ENCODE measurements at places on chromosomes 2 and 18.

DNA sequence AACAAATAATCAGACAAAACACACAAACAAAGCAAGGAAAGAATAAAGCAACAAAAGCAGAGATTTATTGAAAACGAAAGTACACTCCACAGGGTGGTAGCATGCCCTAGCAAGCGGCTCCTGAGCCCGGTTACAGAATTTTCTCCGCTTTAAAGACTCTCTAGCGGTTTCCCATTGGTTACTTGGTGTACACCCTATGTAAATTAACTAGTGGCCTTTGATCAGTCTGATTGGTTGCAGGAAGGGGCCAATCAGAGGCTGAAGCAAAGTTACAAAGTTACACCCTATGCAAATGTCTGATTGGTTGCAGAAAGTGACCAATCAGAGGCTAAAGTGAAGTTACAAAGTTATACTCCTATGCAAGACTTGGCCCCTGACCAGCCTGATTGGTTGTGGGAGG is 242.9 kb downstream of the LDLRAD4 start:
- no peak for DNase-seq

- no peak for DNase-seq
Observed at GRCh38 chr18:76362676-76363075, 132.4 kb downstream of the ZNF516 start.

DNA sequence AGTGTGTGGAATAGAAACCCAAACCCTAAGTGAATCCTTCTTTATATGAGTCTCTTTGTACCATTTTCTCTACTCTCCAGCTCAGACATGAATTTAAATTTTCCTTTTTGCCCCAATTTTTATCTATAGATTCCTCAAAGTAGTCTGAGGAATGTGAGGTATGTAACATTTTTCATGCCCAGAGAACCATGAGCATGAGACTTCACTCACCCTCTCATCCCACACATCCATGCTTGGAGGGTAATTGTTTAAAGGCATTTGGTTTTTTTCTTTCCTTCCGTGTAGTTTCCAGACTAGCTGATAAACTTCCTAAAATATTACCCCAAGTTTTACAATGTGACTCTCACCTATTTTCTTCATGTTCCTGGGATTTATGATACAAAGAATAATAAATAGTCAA is 2056.8 kb upstream of the CELF4 start:
- no peak for DNase-seq

- no peak for DNase-seq
Observed at GRCh38 chr2:229901819-229902218, 20.0 kb downstream of the TRIP12 start.

DNA sequence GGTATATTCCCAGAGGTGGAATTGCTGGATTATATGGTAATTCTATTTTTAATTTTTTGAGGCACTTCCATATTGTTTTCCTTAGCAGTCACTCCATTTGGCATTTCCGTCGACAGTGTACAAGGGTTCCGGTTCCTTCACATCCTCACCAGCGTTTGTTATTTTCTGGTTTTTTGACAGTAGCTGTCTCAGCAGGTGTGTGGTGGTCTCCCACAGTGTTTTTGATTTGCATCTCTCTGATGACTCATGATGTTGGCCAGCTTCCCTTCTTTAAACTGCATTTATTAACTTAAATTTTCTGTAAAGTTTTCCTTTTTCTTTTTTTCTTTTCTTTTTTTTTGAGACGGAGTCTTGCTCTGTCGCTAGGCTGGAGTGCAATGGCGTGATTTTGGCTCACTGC is 19.7 kb downstream of the SH3BP4 start:
- no peak for DNase-seq

GRCh38 chr2:157902692-157903091 is 26.6 kb upstream of the ACVR1 start:
- no peak for DNase-seq

- no peak for DNase-seq
Observed at GRCh38 chr18:8952174-8952573, 150.3 kb upstream of the NDUFV2 start.

GRCh38 chr2:177758591-177759371 is 313.8 kb downstream of the PDE11A start:
- no peak for DNase-seq

DNA sequence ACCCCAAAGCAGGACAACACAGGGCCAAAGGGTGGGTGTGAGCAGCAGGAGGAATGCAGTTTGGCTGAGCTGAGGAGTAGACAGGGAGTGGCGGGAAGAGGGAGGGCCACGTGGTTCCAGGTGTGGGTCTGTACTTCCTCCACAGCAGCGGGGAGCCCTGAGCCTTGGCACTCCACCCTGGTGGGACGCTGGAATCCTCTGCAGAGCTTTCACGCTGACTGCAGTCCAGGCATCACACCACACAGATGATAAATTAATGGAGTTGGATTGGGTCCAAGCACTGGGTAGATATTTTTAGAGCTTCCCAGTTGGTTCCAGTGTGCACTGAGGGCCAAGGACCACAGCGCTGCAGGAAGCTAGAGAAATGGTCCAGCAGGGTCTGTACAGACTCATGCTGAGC is 67.0 kb upstream of the TMEM200C start:
- no peak for DNase-seq

- DNase-seq, result no peak
Observed at GRCh38 chr2:120760446-120761135, 24.9 kb downstream of the GLI2 start.

GRCh38 chr2:121748202-121748601 is 7.2 kb upstream of the TSN start:
- no peak for DNase-seq

DNA sequence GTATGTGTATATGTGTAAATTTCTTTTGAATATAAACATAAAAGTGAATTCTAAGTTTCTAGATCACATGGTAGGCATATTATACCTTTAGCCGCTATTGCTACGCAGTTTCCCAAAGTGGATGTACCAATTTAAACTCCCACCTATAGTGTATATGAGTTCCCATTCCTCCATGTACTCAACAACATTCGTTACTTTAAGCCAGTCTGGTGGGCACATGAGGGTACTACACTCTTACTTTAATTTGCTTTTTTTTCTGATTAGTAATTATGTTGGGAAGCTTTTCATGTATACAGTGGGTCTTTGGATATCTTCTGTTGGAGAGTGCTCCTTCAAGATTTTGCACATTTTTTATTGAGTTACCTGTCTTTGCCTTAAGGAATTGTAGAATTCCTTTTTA is 683.8 kb downstream of the ERBB4 start:
- no peak for DNase-seq

DNA sequence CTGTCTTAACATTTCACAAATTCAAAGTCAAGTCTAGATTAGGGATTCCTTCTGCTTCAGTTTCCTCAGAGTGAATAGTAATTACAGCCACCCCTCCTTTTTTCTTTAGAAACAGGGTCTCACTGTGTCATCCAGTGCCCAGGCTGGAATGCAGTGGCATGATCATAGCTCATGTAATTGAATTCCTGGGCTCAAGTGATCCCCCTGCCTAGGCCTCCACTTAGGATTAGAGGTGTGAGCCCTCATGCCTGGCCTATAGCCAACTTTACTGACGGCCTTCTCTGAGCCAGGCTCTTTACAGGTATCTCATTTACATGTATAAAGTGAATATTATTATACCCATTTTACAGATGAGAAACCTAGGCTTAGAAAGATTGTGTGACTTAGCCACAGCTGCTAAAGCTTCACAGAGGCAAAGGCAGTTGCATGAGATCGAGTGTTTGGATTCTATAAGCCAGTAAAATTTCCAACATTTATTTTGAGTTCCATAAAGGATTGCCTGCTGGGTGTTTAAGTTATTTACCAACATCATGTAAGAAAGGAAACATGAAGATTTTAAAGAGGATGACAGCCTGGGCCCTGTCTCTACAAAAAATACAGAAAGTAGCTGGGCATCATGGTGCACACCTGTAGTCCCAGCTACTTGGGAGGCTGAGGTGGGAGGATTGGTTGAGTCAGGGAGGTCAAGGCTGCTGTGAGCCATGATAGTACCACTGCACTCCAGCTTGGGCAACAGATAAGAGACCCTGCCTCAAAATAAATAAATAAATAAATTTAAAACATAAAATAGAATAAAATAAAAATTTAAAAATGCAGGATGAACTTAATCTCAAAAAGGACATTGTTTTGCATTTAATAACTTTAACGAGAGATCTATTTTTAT is 1.8 kb downstream of the ENOSF1 start:
- DNase-seq, result no peak

GRCh38 chr2:15990151-15991101 is 50.1 kb downstream of the MYCN start:
- DNase-seq, result no peak

- no peak for DNase-seq
Observed at GRCh38 chr2:112056626-112056987, 1.5 kb downstream of the TMEM87B start.

- no peak for DNase-seq
Observed at GRCh38 chr2:69600425-69600824, 43.1 kb downstream of the AAK1 start.

DNA sequence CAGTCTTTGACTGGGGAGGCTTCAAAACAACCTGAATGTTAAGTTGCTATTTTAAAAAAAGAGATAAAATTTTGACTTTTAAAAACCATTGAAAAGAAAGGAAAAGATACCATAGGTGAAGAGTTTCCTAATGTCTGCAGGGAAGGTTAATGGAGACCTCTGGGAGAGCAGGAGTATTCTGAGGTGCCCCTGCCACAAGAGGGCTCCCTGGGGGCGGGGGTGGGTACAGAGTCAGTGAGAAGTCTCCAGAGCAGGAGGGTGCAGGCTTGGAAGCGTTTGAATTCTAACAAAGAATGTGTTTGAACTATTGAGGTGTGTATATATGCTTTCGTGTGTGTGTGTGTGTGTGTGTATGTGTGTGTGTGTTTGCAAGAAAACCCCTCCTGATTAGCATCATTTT is 46.7 kb upstream of the ST6GAL2 start:
- no peak for DNase-seq

DNA sequence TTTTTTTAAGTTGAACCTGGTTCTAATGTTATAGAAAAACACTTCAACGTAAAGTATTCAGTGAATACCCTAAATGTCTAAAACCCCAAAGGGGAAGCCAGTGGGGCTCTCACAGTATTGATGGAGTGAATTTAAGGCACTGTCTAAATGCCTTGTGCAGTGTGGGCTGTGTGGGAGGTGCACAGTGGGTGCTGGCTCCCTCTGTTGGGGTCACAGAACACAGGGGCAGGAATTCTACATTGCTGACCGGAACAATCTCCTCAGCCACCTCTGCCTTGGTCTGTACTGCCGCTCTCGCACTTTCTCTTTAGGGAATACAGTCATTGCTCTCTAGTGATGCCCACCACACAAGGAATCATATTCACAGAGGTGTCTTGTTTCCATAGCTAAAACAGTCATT is 45.4 kb downstream of the SPRED2 start:
- no peak for DNase-seq

GRCh38 chr18:62151068-62151771 is 35.6 kb downstream of the PIGN start:
- no peak for DNase-seq

DNA sequence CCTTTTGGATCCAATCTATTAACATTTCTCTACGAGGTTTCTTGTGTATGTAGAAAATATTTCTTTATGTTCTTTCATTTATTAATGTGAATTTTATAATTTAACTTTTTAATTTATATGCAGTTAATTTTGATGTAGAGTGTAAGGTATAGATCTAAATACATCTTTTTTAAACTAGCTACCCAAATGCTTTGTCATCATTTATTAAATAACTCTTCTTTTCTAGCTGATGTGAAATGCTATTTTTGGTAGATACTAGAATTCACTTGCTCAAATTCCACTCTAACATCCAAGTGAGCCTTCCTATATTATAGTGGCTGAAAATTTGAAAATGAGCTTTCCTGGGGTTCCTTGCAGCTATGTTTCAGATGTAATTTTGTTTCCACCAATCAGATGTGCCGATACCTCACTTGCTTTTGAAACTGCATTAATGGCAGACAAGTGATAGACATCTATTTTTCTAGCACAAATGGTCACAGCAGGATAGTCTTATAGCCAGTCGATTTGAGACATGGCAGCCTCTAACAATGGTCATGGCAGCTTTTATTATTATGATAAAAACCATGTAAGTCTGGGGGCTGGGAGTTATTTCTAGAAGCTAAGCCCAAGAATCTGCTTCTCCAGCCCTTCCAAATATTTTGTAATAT is 10.9 kb upstream of the ICOS start:
- DNase-seq, result no peak

DNA sequence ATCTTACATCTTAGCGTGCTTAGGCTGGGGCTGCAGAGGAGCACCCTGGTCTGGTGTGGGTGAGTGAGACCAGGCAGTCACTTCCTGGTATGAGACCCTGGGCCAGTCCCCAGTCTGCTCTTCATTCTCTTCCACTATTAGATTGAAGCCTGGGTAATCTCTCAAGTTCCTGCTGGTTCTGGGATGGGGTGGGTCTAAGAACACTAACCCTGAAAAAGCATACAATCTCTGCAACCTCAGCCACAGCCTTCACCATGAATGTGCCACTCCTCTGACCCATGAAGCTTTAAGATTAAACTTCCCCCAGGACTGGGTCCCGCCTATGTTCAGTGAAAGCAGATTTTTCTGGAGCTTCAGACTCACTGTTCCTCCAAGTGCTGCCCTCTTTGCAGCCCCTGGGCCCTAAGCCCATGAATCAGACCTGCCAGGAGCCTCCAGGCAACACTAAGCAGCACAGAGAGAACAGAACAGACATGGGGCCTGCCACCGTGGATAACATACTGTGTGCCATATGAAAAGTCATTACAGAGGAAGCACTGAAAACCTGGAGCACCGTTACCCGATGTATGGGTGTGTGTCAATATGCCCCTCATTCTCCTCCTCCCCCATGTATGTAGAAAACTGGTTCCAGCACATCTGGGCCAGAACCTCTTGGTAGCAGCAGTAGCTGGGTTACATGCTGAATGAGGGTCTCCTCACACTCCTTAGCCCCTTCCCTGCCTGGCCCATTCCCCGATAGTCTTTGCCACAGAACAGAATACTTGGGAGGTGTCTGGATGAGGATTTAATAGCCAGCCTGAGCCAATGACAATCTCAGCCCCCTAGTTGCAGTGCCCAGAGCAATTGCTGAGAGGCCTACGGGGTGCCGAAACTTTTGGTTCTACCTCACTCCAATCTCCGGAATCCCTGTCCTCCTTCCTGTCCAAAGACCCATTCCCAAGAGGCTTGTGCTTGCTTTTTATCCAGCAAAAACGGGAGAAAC is 2.7 kb upstream of the SIX2 start:
- no peak for DNase-seq

DNA sequence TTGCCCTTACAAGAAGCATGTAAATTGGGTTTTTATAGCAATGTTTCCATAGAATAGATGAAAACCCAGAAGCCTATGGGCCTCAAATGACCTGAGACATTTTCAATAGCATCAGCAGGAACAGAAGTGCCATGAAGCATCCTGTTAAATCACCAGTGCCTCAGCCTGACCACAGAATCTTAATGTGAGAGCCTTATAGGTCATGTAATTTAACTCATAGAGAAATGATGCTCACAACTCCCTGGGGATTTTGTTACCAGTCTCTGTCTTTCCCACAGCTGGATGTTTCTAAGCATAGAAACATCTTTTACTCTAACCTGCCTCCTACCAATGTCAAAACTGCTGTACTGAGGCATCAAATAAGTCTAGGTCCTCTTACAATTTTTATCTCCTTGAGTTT is 295.8 kb upstream of the ACVR2A start:
- DNase-seq, result no peak

All from stimulated activated CD4-positive, alpha-beta T cell treated with anti-CD3 and anti-CD28 coated beads, Interleukin-1b, Interleukin-23, amount 100 ng/mL, for 1 hour (primary cell).